ENCODE measurements at places on chromosomes 1 and 21.

- DNase-seq: no peak
Observed at GRCh38 chr1:6459850-6460265, 6.1 kb downstream of the TNFRSF25 start.

DNA sequence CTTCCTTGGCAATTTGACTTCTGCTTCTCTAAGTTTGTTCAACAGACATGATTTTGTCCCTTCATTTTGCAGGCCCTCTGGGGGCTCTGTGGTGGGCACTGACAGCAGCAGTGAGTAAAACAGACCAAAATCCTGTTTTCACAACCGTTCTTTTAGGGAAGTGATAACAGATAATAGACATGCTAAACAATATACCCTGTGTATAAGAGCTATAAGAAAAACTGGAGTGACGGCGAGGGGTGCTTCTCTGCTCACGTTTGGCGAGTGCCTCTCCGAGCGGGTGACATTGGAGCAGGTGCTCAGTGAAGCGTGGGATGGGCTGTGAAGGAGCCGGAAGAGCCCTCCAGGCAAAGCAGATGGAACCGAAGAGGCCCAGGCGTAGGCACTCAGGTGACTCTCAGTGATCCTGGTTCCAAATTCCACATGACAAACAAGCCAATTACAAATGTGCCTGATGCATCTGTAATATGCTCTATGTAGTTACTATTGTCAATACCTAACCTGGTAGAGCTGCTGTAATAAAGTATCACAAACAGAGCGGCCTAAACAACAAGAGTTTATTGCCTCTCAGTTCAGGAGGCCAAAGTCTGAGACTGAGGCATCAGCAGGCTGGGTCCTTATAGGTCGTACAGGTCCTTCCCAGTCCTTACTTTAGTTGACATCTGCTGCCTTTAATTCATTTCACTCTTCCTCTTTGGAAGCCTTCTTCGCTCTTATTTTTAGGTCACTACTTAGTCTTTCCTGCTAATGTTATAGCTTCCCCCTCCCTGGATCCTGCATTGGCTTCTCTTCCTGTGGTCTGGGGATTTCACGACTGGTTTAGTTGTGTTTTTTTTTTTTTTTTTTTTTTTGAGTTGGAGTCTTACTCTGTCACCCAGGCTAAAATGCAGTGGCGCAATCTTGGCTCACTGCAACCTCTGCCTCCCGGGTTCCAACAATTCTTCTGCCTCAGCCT is 20.1 kb downstream of the OR2B11 start:
- no peak for DNase-seq

- DNase-seq: no peak
Observed at GRCh38 chr1:200319148-200319547, 90.7 kb downstream of the ZNF281 start.

DNA sequence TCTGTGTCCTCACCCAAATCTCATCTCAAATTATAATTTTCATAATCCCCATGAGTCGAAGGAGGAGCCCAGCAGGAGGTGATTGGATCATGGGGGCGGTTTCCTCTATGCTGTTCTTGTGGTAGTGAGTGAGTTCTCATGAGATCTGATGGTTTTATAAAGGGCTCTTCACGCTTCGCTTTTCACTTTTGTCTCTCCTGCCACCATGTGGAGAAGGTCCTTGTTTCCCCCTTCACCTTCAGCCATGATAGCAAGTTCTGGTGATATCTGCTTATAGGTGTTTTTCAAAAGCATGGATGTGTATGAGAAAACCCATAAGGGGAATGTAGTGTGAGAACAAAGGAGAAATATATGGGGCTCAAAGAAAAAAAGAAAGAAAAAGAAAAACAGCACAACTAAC is 405.9 kb upstream of the RGS18 start:
- DNase-seq: peak; percentile 6

GRCh38 chr1:86971778-86972177 is 57.3 kb downstream of the HS2ST1 start:
- DNase-seq: no peak

GRCh38 chr1:212928323-212929291 is 21.7 kb upstream of the VASH2 start:
- DNase-seq: no peak
